ENCODE measurements at places on chromosomes 5 and 9. TPM values are rescaled to one million over a fixed set of nuclear protein-coding genes. Genes with fewer than 3 reads are reported as not detected.
A peak's percentile ranks its signal among the peaks of the same experiment; 100 is the strongest.

DNA sequence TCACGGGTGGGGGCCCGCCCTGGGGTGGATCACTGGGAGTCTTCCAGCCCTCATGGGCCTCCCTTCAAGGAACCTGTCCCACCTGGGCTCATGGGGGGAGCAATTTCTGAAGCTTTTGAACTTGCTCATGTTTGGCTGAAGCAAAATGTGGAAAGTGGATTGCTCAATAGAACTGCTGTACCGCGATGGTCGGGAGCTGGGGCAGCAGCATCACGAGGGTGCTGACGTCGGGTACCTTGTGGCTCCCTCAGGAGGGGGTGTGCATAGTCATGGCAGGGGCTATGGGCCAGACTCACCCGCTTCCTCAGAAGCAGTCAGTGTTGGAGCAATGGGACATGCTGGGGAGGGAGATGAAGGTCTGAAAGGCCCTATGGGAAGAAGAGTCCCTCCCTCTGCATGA lies 57.9 kb downstream of the PRRT1B start:
- no peak for DNase-seq

- DNase-seq = no peak
These were observed 67.7 kb downstream of the SPTLC1 start for GRCh38 chr9:92047500-92047899.

- DNase-seq = no peak
These were observed 220.4 kb downstream of the PARP8 start for GRCh38 chr5:50886657-50887345.

GRCh38 chr5:54062958-54063357 lies 247.4 kb downstream of the ARL15 start:
- DNase-seq = peak; percentile 27

The PHYHD1 gene
- total RNA-seq = 4.7 TPM

DNA sequence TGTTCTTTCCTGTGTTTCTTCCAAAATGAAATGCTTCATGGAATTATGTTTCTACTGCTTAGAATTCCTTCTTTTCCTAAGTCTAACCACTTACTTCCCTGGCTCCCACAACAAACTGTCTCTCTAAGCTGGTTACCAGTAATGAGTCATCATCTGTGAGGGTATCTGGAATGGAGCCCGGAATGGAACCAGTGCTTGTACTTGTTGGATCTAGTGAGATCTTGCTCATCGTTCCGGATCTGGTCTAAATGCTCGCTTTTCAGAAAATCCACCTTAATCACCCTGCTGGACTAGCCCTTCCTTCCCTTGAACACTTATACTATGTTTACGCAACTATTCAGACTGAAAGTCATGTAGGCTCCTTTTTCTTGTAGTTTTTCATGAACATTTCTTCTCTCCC lies 184.8 kb downstream of the PBX3 start:
- peak; percentile 99 for DNase-seq

- DNase-seq = no peak
These were observed 345.0 kb downstream of the TLE1 start for GRCh38 chr9:81344366-81344765.

The TAF1L gene
- total RNA-seq = under 0.01 TPM

The IRX4 gene
- 39.4 TPM for total RNA-seq

DNA sequence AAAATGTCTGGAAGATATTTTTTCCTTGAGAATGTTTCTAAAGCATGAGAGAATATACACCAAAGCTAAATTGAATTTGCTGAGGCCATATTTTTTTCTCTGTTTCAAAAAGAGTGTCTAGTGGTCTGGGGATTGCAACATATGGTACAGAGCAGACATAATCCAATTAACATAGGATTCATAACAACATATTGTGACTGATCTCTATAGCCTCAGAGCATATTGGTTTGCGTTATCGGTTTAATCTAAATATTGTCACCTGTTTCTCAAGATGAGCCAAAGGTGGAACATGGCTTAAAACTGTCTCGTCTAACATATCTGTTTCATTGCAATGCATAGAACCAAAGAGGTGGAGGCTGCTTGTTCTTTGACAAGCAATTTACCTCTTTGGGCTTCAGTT lies 3.9 kb downstream of the PPP3R2 start:
- DNase-seq = no peak

- DNase-seq = no peak
These were observed 11.3 kb downstream of the TMEM250 start for GRCh38 chr9:136107155-136107952.

GRCh38 chr9:125960626-125961025 lies 213.5 kb downstream of the PBX3 start:
- DNase-seq = no peak

GRCh38 chr9:131031642-131032005 lies 22.6 kb downstream of the LAMC3 start:
- no peak for DNase-seq

The WDR38 gene
- not detected for total RNA-seq

The TTC23L gene
- not detected for total RNA-seq

GRCh38 chr5:137753691-137754187 lies 424 bp downstream of the HNRNPA0 start:
- no peak for DNase-seq

GRCh38 chr9:127116088-127116726 lies 6.2 kb downstream of the ANGPTL2 start:
- no peak for DNase-seq

The AMBP gene
- not detected for total RNA-seq

GRCh38 chr9:127140842-127141675 lies 18.6 kb upstream of the ANGPTL2 start:
- no peak for DNase-seq

- DNase-seq = no peak
These were observed 9.0 kb downstream of the BRD9 start for GRCh38 chr5:883475-884181.

The F2RL2 gene
- total RNA-seq = 0.17 TPM

The BTNL8 gene
- not detected for total RNA-seq

- DNase-seq = no peak
These were observed 574.7 kb downstream of the TLE4 start for GRCh38 chr9:80146466-80146865.

GRCh38 chr5:180628211-180628610 lies 21.2 kb downstream of the FLT4 start:
- no peak for DNase-seq

Data from mammary epithelial cell (primary cell).